Kasumi-1 (cell line): ENCODE measurements at places on chromosomes 6 and 20.

DNA sequence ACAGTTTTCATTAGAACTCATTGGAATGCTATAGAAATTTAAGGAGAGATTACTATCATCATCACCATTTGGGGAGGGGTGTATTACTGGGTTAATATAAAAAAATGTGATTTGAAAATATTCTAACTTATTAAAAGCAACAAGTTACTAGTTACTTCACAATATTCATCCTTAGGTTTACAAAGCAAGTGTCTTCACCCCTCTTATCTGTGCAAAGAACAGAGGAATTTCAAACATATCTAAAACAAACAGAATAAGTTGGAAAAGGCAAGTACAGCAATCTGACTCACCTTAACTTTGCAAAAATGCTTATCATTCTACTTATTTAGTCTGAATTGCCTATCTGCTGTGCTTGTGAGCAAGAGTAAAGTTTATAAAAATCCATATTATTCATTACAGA is 32.9 kb downstream of the DCBLD1 start:
- DNase-seq: no peak

DNA sequence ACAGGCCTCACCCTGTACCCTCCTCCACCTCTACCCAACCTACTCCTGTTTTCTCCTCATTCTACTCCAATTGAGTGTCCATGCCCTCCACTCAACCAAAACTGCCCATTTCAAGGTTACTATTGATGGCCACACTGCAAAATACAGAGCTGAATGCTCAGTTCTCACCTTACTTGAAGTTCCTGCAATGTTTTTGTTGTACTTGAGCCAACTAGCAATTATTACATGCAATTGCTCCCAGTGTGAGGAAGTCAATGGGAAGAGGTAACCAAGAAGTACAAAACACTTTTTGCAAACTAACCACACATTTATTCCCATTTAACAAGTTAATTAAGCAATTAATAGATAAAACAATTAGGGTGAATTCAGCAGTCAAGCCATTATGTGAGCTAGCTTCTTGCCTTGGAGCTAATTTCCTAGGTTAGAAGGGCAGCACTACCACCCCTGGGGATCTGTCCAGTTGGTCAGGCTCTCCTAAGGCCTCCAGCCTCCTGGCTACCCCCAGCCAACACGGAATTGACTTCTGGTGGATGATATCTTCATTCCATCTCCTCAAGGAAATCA is 52.4 kb upstream of the GGTLC1 start:
- no peak for DNase-seq

- DNase-seq: no peak
These were observed 123.0 kb downstream of the DOK5 start for GRCh38 chr20:54598352-54598751.

- no peak for DNase-seq
These were observed 103.7 kb downstream of the TOX2 start for GRCh38 chr20:44018259-44018941.

DNA sequence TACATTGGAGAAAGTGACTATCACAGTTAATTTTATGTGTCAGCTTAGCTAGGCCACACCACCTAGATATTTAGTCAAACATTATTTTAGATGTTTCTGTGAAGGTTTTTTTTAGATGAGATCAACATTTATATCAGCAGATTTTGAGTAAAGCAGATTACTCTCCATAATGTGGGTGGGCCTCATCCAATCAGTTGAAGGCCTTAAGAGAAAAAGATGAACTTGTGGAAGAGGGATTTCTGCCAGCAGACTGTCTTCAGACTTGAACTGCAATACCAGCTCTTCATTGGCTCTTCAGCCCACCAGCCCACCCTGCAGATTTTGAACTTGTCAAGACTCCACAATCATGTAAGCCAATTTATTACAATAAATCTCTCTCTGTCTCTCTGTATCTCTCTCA is 25.1 kb upstream of the FBXO30 start:
- DNase-seq: peak; percentile 2

- DNase-seq: no peak
These were observed 331.9 kb upstream of the JARID2 start for GRCh38 chr6:14913931-14914330.

GRCh38 chr6:142874676-142875075 is 70.3 kb downstream of the HIVEP2 start:
- DNase-seq: no peak

- DNase-seq: no peak
These were observed 105.0 kb downstream of the MRPL14 start for GRCh38 chr6:44022296-44022661.

DNA sequence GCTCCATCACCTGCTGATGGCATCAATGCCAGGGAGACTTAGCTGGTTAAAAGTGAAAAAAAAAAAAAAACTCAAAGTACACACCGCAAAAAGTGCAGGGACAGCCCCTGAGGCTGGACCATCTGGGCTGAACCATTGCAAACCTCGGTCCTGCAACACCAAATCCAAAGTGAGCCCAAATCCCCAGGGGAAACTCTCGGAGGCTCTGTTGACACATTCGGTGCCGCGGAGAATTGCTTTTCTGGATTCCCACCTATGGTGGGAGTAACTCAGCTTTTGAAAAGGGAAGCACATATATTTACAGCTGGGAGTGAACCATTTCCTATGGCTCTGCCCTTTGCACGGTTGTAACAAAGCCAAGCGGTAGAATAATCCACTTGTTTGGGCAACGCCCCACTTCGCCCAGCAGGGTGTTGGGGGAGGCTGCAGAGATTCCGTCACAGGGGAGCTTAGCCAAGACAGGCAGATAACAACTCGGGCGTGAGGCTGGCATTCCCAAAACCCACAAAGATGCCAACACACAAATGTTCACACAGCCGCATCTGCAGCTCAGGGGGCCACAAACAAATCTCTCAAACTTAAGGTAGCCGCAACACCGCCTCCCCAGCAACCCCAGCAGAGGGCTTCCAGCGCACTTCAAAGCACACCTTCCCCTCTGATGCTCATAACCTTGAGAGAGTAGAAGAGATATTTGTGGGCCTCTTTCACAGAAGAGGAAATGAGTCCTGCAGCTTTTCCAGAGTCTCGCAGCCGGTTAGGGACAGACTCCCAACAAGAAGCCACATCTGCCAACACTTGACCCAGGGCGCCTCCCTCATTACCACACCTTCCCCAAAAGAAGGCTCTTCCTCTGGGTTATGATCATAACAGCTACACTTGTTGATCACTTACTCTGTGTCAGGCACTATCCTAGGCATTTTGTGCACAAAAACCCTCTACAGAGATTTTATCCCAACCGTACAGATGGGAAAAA is 11.4 kb downstream of the ZC3H12D start:
- no peak for DNase-seq

DNA sequence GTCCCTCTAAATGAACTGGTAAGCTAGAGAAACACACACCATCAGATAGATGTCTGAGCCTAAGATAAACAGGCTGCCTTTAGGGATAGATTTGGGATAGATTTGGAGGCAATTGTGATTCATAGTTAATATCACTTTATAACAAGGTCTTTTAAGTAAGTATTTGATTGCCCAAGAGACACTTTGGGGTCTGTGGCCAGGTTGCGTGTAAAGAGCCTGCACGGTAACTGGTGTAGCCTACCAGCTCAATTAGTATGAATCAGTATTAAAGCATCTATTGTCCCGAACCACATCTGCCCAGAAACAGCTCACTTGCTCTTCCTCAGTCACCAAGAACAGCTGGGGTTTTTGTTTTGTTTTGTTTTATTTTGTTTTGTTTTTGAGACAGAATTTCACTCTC is 193.3 kb downstream of the SASH1 start:
- no peak for DNase-seq

GRCh38 chr6:54717849-54718455 is 128.6 kb upstream of the FAM83B start:
- DNase-seq: peak; percentile 46

GRCh38 chr6:15063253-15063853 is 182.5 kb upstream of the JARID2 start:
- peak; percentile 66 for DNase-seq

GRCh38 chr20:52899041-52899608 is 73.0 kb upstream of the TSHZ2 start:
- DNase-seq: no peak

GRCh38 chr20:62598761-62599194 is 43.5 kb upstream of the SLCO4A1 start:
- no peak for DNase-seq

- DNase-seq: peak; percentile 45
These were observed 6.8 kb upstream of the MICA start for GRCh38 chr6:31396422-31397152.

DNA sequence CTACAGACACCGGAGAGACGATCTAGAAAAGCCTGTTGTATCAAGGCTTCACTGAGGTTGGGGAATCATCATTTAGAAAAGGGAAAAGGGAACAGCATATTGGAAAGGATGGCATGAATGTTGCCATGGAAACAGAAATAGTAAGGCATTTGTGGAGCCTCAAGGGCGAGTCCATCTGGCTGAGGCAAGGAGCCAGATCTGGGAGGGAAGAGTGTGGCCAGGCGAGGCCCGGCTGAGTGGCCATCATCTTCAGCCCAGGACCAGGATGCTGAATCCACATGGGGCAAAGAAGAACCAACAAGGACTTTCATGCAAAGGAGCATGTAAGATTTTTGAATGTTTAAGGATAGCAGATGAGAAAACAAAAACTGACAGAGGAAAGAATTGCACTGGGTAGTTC is 85.8 kb downstream of the MAP3K5 start:
- DNase-seq: no peak

DNA sequence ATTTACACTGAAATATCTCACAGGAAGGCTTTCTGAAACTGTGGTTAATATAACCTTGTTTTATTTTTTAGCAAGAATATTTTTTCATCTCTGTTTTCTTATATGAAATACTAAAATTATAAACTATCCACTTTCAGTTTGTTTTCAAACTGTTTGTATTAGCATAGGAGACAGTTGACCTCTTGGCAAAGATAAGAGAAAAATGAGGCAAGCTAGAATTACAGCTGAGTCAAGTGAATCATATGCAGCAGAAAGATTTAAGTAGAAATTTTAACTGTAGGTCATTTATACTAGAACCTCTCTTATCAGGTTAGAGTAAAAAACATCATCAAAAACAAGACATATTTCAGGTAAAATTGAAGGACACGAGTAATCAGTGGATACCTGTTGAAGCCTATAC is 792.6 kb downstream of the PHF3 start:
- no peak for DNase-seq

- DNase-seq: no peak
These were observed 39.6 kb upstream of the AFDN start for GRCh38 chr6:167786853-167787675.

- no peak for DNase-seq
These were observed 146.6 kb downstream of the DHX35 start for GRCh38 chr20:39108746-39109145.

DNA sequence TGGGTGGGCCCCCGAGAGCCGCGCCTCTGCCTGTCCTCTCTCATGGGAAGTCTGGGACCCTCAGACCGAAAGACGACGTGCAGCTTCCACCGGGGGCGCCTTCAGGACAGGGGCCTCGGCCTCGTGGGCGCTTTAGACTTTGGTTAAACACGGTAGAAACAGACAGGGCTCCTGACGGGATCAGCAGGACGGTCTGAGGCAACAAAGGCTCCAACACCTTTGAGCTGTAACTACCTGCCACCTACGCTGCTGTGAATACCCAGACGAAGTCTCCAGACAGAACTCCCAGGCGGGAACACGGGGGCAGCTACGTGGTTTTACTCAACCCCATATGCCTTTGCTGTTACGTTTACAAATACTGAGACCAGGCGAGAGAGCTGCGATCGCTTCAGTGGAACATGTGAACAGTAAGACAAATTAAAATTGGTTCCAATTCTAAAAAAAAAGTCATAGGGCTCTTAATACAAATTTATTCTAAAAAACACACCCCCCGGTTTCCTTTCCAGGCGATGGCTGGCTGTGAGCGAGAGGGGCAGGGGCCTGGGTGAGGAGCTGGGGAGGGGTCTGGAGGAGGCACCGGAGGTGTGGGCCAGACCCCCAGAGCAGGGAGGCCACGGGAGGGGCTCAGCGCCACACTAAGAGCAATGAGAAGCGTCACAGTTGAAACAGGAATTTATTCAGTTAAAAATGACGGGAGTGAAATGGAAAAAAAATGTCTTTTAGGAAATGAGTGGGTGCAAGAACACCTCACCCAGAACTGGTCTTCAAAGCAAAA is 453.2 kb downstream of the QKI start:
- DNase-seq: no peak

- DNase-seq: peak; percentile 54
These were observed 43.1 kb upstream of the NAA20 start for GRCh38 chr20:19973961-19974629.

DNA sequence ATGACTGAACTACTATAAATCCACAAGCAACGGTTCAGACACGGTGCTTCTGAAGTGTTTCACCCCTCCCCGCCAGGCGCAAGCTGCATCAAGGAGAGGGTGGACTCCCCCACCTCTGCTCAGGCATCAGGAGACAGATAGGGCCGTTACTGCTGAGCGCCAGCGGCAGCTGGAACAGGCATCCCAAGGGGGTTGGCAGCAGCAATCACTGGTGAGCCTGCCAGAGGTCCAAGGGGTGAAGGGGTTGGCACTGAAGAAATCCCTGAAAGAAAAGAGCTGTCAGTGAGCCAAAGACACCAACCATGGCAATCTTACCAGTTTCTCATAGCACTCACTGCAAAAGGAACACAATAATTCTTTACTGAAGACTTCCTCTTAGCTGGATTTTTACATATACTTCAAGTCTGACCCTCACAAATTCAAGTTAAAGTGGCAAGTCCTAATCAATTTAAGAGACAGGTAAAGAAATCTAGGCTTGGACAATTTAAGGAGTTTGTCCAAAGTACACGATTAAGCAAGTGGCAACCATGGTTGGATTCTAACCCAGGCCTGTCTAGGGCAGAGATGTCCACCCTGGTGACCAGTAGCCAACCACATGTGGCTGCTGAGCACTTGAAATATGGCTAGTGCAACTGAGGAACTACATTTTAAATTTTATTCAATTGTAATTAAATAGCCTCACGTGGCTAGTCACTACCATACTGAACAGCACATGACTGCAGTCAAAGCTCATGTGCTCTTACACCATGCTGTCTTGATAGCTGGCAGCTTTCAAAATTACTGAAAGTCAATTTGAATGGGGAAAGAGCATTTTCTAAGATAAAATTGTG is 21.7 kb upstream of the TBC1D20 start:
- DNase-seq: no peak

- no peak for DNase-seq
These were observed 674.2 kb upstream of the FLRT3 start for GRCh38 chr20:15011631-15012030.

DNA sequence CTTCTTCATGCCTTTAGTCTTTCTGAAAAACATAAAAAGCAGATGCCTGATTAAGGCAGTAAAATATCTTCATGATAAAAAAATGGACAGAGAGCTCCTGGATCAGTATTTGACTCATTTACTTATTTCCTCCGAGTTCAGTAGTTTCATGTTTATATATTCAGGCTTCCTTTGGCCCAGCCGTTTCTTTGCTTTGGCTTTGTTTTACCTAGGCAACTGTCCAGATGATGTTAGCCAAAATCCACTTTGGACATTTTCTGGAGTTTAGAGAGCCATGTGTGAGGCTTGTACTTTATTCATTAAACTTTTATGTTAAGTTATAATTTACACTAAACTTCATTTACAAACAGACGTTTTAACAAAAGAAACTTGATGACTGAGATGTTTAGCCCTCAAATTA is 307.1 kb upstream of the RSPO3 start:
- DNase-seq: no peak

- no peak for DNase-seq
These were observed 282.2 kb upstream of the EPHA7 start for GRCh38 chr6:93701526-93701925.

- DNase-seq: no peak
These were observed 485.3 kb upstream of the BTBD3 start for GRCh38 chr20:11432407-11432806.

GRCh38 chr6:41405941-41406727 is 70.7 kb downstream of the NCR2 start:
- no peak for DNase-seq

- DNase-seq: no peak
These were observed 709.3 kb downstream of the EPHA7 start for GRCh38 chr6:92710048-92710447.
